ENCODE measurements at places on chromosomes 3 and 15.

DNA sequence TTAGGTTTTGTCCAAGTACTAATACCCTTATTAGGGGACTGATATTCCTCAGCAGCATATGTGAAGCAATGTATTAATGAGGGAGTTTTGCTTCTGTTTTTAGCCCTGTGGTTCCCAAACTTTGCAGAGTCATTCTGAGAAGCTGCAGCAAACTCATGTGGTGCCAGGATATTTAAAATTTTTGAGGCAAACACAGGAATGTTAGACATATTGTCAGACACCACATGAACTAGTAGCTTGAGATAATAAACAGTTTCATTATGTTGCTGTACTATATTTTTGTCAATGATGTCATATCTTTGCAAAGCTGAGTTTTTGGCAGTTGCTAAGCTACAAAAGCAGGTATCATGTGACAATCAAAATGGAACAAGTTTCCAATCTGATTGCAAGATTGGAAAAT is 36.6 kb downstream of the ATP6V1A start:
- DNase-seq = peak; percentile 61

DNA sequence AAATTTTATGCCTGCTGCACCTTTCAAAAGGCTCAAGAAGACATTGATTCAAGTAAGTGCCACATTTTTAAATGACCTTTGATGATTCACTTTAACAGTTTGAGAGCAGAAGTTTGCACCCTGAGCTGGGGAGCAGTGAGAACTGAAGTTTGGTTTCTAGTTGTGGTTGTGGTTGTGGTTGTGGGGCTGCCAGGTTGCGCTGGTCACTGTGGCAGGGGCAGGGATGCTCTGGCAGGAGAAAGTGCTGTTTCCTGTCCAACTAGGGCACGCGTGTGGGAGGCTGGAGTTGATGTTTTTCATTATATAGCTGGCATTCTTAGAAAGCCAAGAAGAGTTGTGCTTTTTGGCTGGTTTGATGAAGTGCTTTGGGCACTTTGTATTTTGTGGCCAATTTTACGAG is 339.7 kb upstream of the NR2F2 start:
- no peak for DNase-seq

DNA sequence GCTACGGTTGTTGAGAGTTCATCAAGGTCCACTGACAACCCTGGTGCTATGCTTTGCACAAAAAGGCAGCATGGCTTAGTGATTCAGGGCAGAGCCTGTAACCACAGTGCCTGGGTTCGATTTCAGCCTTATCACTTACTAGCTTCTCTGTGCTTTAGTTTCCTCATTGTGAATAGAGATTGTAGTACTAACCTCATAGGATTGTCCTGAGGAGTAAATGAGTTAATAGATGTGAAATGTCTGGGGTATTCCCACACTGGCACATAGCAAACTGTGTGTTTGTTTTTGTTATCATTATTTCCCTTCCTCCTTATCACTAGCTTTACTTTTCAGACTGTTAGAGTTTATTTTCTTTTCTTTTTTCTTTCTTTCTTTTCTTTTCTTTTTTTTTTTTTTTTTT is 16.3 kb downstream of the CRTAP start:
- no peak for DNase-seq

DNA sequence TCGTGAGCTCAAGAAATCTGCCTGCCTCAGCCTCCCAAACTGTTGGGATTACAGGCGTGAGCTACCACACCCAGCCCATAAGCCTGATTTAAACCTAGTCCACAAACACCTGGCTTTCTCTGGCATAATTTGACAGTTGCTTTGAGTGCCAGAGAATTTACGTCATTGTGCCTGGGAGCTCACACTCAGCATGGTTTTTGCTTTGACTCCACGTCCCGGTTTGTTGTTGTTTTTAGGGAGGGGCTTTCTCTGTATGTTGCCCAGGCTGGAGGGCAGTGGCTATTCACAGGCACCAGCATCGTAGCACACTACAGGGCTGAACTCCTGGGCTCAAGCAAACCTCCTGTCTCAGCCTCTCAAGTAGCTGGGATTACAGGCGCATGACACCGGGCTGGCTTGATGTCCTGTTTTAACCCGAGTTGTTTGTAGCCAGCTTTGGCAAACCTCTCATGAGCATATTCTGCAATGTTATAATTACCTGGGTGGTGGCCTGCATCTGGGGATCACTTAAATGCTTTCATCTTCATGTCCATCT is 32.7 kb downstream of the CEMIP start:
- DNase-seq = no peak

GRCh38 chr15:89533861-89534544 is 37.6 kb upstream of the RHCG start:
- no peak for DNase-seq

GRCh38 chr15:70039917-70040316 is 57.8 kb downstream of the TLE3 start:
- DNase-seq = no peak

GRCh38 chr15:66484539-66485112 is 12.9 kb downstream of the SNAPC5 start:
- DNase-seq = no peak

DNA sequence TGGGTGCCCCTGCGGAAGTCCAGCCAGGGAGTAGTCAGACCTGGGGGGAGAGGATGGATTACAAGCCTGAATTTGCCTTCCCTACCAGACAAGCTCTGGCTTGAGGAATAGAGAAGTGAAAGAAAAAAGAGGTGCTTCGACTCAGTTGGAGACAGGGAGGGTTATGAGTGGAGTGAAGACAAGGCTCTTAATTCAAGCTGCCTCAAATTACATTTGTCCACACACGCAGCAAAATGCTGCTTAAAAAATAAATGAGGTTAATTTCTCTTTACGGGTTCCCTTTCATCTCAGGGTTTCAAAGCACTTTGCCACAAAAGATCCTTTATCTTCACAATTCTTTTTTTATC is 49.0 kb upstream of the SLC4A7 start:
- no peak for DNase-seq

GRCh38 chr15:88841236-88841635 is 38.0 kb downstream of the ACAN start:
- no peak for DNase-seq

GRCh38 chr15:55770806-55771205 is 27.9 kb upstream of the PRTG start:
- DNase-seq = no peak

DNA sequence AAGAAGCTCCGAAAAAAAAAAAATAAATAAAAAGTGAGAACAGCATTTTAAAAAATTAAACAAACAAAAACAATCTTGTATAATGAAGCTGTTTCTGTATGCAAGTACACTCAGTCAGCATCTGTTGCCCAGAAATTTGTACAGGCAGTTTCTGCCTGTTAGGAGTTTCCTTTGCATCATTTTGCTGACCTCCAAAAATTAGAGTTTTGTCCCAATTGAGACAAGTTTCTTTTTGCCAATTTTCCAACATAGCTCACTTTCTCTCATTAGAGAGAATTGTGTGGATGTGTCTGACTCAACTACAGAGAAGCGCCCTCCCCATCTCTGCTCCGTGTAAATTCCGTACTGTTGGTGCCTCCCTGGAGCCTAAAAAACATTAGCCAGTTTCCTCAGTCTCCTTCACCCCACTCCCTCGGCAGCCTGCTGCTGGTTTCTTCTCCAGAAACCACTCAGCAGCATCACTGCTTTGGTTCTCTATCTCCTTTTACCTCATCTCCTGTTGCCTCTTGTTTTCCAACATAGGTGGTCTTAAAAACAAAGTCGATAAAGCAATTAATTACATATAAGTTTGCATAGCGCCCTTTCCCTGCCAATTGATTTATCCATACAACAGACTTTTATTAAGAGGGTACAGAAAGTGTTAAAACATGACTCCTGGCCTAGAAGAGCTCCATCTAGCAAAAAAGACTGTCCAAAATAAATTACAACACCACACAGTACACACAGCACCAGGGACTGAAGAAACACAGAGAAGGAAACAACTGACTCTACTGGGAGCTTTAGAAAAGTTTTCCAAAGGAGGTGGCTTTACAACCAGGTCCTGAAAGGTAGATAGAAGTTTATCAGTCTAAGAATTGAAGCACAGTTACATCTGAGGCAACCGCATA is 286.7 kb downstream of the SHOX2 start:
- no peak for DNase-seq

- peak; percentile 93 for DNase-seq
These were observed at the start of the genes MST1 and RNF123 for GRCh38 chr3:49689046-49689907. Gene MST1 (minus strand): TSS chr3:49689474. CDS start chr3:49688691, 783 bp downstream. Gene RNF123 (plus strand): TSS chr3:49689557. CDS start chr3:49691166, 1,609 bp downstream.

DNA sequence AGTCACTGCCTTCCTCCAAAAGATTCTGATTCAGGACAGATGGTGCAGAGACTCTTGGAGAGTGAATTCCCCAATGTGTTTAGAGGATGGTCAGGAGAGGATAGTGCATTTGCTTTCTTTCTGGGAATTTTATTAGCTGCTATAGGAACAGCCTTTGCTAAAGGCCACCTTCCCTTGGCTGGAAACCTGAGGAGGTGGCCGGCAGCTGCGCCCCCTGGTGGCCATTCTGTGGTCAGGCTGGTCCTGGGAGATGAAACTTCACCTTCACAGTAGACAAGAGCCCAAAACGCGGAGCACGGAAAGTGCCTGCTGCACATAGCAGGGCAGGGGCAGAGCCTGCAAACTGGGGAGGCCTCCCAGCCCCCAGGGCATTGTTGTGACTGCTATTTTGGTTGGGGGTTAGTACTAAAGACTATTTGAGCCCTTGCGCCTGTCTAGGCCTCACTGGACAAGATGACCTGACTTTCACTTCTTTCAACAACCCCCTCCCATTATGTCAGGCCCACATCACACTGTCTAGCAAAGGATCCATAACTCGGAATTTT is 34.3 kb downstream of the SEC22C start:
- DNase-seq = peak; percentile 69

DNA sequence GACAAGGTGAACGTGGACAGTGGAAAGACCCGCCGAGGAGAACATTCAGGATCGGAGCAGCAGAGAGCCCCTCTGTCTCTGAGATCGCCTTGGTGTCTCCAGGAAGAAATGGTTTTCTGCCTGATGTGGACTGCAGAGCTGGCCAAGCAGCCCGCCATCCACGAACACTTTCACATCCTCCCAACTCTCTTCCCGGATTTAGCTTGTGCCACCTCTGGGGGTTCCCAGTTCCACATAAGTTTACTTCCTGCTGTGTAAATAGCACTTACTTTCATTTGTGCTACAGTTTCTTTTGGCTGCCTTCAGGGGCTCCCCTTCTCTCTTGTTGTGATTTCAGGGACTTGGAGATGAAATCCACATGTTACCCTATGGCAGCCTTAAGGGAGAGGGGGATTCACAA is 48.4 kb downstream of the SEMA5B start:
- no peak for DNase-seq

GRCh38 chr3:152376351-152377183 is 107.8 kb downstream of the MBNL1 start:
- peak; percentile 9 for DNase-seq

GRCh38 chr3:40557575-40558161 is 32.9 kb downstream of the ZNF621 start:
- peak; percentile 11 for DNase-seq

DNA sequence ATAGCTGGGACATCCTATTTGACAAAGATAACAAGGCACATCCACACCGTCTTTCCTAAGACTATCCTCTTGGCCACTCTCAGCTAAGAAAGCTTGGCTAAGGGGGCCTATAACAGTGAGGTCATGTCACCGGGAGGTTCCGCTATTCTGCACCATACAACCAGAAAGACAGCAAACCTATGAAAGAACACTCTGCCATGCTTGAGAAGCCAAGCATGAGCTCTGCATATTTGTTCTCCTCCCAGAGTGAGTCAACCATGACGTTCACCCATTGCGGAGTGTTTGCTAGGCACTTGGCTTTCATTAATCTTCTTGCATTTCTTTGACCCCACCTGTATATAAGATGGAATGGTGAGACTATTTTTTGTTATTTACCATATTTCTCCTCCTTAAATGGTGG is 141.2 kb downstream of the GMNC start:
- peak; percentile 28 for DNase-seq

- DNase-seq = no peak
These were observed 61.0 kb downstream of the MECOM start for GRCh38 chr3:169602482-169602881.

DNA sequence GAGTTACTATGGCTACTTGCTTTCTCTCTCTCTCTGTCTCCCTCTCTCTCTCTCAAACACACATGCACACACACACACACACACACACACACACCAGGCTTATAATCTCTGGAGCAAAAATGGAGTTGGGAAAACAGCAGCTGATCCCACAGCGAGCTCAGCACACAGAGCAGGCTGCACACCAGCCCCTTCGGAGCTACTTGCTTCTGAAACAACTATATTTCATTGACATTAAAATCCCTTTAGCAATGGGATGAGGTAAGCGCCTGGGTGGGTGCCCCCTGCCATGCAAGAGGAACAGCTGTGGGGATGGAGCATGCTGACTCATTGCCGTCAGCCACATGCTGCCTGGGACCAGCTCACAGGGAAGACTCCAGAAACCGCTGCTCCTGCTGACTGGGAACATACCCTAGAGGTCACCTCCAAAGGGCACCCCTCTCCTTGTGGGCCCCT is 45.7 kb downstream of the B3GNT5 start:
- no peak for DNase-seq

DNA sequence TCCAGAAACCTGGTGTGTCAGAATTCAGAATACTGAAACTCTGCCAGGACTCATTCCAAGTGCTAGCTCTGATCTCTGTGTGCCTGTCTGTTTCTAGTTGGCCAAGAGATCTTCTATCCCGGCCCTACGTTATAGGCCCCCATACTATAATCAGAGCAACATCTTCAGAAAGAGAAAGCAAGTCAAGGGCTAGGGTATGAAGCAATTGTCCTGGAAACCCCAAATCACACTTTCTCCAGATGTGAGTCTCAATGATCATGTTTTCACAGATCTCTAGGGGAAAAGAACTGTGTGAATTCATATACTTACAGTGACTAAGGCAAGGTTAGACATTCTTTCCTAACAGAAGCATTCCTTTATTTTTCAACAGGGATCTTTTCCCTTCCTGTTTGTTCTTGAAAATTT is 309.7 kb downstream of the SLC9A9 start:
- DNase-seq = peak; percentile 20

DNA sequence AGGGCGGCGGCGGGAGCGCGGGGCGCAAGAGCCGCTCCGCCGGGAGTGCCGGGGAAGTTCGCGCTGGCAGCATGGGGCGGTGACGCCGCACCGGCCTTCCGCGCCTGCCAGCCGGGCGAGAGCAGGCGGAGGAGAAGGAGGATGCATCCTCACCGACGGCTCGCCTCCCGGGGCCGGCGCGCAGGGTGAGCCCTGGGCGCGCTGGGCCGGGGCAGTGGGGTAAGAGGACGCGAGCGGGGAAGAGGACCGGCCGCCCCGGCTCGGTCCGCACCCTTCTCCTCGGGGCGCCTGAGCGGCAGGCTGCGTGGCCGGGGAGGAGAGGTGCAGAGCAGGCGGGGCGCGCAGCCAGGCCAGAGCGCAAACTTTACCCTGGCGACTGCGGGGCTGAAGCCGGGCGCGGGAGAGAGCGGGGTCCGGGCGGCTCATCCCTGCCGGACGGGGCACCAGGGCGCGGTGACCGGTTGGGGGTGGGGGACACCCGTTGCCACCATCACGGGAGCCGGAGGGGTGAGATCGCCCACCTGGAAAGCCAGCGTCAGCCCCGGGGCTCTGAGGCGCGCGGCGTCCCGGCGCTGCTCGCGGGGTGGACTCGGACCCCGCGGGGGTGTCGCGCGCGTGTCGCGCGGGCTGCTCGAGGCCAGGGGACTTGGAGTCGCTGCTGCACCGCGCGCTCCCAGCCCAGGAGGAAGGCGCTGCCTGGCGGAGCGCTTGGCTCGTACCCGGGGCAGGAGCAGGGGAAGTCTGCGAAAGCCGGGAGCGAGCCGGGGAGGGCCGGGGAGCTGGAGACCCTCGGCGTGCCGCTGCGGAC is 542 bp downstream of the GABRA5 start:
- DNase-seq = no peak

- no peak for DNase-seq
These were observed 530.2 kb downstream of the MCTP2 start for GRCh38 chr15:94761574-94761973.

GRCh38 chr3:8052659-8053058 is 449.0 kb upstream of the LMCD1 start:
- DNase-seq = no peak

- DNase-seq = no peak
These were observed 70.7 kb upstream of the ACAD9 start for GRCh38 chr3:128808672-128809071.
